Nucleus accumbens (tissue), 56 donors: ENCODE measurements at places on chromosomes 5 and 9.
A peak's percentile ranks its signal among the peaks of the same experiment; 100 is the strongest.

DNA sequence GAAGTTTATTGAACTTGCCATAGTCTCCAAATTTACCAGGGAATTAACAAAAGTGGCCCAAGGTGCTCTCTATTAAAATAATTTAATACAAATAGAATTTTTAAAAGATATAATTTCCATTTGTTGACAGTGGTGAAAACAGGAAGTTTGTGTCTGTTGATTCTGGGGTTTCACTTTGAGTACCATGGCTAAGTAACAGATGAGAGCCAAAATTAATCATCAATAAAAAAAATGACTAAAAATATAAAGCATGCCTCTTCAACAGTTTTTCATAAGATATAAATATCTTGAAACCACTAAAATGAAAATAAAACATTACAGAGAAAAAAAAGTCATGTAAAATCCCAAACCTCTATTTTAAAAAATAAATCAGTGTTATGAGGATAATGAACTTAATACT, 49.8 kb downstream of the SGCD start:
- no peak for DNase-seq

- DNase-seq: no peak
Observed at GRCh38 chr5:35182910-35183535, 47.3 kb downstream of the PRLR start.

DNA sequence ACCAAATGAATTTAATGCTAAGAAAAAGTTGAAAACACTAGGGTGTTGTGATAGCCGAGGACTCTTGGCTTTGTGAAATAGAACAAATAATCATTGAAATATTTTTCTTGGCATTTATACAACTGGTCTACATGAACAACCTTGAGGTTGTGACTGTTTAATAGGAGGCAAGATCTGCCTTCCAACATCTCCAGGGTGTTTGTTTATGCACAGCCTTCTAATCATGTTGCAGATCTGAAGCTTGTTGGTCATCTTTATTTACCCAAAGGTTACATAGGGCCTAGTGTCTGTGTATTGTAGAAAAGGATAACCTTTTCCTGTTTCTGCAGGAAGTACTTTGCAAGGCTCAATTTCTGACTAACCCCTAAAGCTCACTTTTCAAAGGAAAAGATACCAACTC, 65.2 kb upstream of the RANBP3L start:
- no peak for DNase-seq

GRCh38 chr5:127409246-127409917, 108.1 kb upstream of the PRRC1 start:
- peak; percentile 48 for DNase-seq

DNA sequence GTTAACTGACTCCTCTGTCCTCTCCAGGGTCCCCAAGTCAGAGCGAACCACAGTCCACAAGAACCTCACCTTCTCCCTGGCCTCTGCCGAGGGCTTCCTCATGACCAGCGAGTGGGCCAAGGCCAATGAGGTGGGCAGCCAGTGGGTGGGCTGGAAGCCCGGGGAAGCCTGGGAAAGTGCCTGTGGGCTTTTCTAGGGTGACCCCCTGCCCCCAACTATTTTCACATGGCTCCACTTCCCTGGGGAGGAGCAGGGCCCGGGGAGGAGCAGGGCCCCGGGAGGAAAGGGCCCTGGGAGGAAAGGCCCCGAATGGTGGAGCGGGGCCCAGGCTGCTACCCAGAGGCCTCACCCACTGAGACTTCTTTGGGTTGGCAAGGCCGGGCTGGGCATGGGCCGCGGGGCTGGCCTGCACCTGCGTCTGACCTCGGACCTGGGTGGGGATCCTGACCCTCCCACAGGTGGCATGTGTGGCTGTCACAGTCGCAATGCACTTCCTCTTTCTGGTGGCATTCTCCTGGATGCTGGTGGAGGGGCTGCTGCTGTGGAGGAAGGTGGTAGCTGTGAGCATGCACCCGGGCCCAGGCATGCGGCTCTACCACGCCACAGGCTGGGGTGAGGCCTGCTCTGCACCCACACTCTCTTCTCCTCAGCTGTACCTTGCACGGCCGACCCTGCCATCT, 17.9 kb downstream of the ADGRD2 start:
- DNase-seq: no peak

- no peak for DNase-seq
Observed at GRCh38 chr5:69184621-69185020, 4.8 kb upstream of the CENPH start.

DNA sequence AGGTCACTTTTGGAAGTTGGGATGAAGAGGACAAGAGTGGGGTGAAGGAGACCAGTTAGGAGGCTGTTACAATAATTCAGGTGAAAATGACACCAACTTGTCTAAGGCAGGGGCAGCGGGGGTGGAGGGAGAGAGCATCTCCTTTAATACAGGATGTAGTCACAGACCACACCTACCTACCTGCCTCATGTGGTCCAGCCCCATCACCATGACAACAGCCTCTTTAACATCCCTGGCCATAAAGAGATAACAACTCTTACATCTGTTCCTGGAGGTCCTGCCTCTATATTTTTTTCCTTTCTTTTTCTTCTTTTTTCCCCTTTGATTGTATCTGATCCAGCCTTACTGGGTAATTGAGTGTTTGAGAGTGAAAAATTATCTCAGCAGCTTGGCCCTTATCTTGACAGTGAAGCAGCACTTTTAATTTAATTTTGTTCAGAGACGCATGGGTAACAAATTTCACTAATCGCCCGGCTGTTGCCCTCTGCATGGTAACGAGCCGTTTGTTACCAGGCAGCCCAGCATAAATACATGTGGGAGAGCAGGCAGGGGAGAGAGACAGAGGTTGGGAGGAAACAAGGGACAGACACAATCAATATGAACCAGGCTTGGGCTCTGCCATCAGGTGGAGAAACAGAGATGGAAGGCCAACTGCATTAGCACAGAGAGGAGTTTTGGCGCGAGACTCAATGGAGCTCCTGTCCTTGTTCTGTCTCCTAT, 338.1 kb downstream of the ASTN2 start:
- no peak for DNase-seq

DNA sequence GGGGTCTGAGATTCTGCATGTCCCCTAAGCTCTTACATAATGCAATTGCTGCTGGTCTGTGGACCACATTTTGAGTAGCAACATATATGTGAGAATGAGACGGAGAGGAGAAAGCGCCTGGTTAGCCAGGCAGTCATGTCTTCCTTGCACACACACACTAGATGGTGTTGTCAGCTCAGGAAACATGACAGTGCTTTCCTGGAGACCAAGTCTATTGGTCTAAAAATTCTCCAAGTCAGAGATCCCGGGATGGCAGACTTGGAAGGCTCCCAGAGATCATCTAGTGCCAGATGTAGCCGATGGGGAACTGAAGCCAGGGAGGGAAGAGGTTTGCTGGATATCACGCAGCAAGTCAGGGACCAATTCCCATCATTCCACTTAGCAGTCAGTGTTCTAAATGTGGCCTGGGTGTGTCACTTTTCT, 53.4 kb downstream of the GALNT12 start:
- DNase-seq: peak; percentile 12

GRCh38 chr9:120161776-120162175, 418.2 kb downstream of the CDK5RAP2 start:
- DNase-seq: no peak

DNA sequence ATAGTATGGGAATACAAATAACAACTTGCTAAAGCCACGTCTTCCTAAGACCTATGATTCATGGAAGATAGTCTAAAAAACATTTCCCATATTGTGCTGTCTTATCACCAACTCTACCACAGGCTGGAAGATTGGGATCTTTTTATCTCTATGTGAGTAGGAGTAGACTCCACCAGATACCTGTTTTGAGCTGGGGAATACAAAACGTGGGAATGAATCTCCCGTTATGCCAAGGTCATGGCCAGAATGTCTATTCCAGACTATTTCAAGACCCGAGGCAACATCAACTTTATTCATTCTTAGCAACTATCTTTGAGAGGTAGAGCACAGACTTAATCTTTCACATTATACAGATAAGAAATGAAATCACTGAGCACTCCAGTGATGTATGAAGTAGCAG, 2350.9 kb upstream of the WWC1 start:
- DNase-seq: no peak

- no peak for DNase-seq
Observed at GRCh38 chr5:176629853-176630680, at the start of the genes EIF4E1B and SNCB. Gene EIF4E1B, plus strand, starts transcription at chr5:176630675. Its CDS starts 12,113 bp downstream, at chr5:176642788. Gene SNCB, minus strand, starts transcription at chr5:176630534. Its CDS starts 880 bp downstream, at chr5:176629654.

GRCh38 chr5:9401786-9402472, 143.9 kb downstream of the SEMA5A start:
- no peak for DNase-seq

DNA sequence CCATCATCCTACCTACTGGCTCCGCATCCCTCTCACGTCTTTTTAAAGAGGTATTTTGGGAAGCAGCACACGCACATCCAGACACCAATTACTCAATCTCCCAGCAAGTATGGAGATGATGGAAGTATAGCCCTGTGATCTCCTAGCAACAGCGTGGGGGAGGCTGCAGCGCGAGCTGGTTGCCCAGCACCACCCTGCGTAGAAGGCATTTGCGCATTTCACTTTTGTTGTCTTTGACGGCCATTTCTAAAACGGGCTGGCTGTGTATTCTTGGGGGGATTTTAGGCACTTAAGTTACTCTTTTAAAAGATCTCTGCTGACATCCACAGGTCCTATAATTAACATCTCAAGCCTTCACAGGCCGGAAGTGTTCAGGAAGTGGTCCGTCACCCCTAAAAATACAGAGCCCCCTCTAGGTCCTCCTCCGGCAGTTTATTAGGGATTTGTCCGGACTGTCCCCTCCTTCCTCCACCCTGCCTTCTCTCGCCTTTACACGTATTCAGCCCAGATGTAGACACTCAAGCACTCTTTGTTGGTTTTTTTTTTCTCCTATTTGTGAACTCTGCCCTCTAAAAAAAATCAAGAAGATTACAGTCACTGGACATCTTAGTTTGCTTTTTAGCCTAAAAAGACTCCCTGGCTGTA, 371.4 kb downstream of the NTRK2 start:
- peak; percentile 68 for DNase-seq

GRCh38 chr5:38323645-38324295, 65.4 kb downstream of the EGFLAM start:
- no peak for DNase-seq

DNA sequence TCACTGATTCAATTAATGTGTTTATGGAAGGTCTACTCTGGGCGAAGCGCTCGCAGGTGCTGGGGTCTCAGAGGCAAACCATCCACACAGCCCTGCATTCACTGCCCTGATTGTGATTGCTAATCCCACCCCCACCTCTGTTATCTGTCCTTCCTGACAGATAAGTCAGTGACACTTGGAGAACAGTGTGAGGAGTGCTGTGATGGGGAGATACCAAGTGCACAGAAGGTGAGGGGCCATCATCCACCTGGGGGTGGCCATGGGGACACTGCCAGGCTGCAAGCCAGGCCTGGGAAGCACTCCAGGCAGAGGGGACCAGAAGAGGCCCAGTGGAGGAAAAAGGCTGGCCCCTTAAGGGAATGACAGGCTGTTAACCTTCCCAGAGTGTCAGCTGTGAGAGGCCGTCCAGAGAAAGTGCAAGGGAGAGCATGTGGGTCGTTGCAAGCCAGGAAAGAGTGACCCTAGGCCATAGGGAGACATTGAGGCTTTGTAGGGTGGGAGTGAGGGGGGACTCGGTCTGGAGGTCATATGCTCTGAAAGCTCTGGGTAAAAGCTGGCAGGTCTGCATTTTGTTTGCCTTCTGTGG, 18.0 kb downstream of the IL9 start:
- no peak for DNase-seq

DNA sequence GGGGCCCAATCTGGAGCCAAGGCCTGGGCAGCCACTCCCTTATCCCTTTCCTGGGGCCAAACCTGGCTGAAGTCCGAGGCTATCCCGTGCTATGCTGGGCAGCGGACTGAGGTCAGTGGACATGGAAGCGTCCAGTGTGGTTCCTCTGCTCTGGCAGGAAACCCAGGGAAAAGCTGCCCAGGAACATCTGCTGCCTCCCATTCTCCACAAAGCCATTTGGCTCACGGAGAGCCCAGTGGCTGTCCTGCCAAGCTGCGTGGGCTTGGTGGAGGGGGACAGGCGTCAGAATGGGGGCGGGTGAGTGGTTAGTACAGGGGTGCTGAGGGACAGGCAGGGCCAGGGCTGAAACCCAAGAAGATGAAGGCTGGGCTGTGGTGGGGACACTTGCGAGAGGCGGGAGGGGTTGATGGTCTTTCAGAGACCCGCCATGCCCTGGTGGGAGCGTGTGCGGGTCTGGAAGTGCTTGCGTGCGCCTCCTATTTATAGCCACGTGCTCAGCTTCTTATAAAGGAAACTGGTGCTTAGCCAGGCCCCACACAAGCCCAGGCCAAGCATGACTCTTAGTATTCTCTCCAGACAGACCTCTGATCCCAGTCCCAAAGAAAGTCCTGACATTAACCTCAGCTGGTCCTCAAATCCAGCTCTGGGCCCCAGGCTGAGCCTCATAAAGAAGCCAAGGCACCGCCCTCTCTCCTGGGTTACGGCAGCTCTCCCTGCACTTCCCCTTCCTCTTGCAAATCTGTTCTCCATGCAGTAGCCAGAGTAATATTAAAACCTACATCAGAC, 9.4 kb upstream of the SLC6A7 start:
- DNase-seq: peak; percentile 53

DNA sequence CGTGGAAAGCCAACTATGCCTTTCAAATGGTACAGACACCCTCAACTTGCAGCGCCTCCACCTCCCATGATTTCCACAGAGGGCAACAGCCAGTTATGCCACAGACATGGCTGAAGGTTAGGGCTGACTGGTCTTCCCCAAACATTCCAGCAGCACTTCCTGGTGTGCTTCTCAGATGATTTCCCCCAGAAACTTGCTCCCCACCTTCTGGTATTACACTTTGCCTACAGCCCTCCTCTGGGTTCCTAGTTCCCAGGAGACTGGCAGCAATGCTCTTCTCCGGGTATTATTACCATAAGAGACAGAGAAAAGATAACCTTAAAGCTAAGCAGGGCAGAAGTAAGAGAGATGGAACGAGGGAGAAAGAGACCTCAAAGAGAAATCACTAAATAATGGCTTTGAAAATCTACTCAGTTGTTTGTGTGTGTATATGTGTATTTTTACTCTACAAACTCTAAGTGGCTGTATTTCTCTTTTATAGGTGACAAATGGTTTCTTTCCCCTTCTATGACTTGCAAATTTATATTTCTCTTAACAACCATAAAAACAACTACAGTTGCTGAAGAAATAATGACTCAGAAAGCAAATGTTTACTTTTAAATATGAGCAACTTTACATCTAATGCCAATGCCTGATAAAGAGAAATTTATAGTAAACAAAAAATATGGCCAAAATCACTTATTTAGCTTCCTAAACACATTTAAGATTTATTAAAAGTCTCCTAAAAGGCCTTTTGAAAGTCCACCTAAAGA, 133.8 kb downstream of the PDE4D start:
- DNase-seq: no peak

DNA sequence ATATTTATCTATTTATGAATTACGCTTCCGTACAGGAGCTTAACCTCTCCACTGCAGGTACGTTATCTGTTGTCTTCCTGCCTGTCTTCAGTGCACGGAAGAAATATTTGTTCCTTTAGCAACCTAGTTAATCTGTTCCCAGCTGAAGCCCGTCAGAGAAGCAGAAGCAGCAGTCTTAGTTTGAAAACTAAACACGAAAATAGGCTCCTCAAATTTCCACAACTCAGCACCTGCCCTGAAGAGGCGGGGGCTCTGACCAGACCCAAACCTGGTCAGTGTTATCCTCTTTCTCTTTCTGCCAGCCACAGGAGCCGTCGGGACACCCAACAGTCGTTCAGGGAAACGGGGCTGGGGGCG, 462 bp downstream of the NUDCD2 start:
- no peak for DNase-seq

GRCh38 chr5:143314659-143315058, 88.8 kb downstream of the NR3C1 start:
- DNase-seq: no peak

- no peak for DNase-seq
Observed at GRCh38 chr5:115388240-115388639, 91.8 kb upstream of the CCDC112 start.

GRCh38 chr5:10625700-10626472, 62.0 kb downstream of the ANKRD33B start:
- DNase-seq: no peak
